ENCODE measurements at places on chromosomes 11 and 22.

DNA sequence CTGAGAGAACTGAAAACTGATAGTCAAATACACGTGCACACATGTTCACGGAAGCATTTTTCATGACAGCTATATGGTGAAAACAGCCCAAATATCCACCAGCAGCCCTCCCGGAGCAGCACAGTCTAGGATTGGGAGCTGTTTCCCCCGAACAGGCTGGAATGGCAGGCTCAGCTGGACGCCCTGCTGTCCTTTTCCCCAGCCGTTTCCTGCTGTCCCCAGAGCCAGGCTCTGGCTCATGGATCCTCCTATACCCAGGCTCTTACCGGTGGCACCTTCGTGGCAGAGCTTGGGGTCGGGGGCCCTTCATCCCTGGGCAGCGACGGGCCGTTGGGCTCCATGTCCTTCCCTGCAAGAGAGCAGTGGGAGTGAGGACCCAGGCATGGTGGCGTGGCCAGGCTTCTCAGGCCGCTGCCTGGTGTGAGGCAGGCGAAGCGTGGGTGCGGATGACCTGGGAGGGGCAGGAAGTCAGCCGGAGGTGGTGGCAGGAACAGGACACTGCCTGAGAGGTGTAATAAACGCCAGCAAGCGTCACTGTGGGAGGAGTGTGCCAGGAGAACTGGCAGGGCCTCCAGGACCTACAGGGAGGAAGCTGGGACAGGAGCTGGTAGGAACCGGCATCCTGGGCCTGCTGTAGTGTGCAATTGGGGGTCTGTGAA is 38.8 kb downstream of the OSBPL5 start:
- DNase-seq = no peak

DNA sequence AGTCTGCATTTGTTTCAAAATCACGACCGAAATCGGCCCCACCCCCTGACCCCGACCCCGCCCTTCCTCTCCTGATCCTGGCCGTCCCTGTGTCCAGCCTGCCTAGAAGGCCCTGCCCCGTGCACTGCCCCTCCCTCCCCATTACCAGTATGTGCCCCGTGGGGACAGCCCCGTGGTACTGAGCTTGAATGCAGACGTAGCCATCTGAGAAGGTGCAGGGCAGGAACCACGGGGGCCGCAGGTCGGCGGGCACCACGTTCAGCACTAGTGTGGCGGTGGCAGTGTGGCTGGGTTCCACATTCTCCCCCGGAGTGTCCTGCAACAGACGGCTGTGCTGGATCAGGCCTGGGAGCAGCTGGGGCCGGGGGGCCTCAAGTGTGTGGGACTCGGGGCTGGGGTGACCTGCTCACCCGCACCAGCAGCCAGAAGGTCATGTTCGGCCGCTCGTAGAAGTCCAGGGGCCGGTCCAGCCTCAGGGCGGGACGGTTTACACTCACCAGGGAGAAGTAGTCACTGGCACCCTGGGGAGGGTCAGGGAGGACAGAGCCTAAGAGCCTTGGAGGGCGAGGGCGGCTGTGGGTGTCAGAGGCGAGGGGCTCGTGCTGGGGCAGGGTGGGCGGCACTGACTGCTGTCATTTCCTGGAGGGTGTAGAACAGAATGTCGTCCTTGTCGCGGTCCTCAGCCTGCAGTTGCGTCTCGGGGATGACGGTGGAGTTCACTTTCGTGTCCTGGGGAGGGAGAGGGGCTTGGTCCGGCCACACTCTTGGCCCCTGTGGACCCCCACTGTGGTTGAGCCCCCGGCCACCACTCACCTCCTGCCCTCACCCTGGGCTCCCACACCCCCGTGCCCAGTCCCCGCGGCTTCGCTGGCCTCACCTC is 3.6 kb downstream of the CDHR5 start:
- no peak for DNase-seq

GRCh38 chr11:91147885-91148284 is 925.0 kb upstream of the CHORDC1 start:
- no peak for DNase-seq

- DNase-seq = no peak
Observed at GRCh38 chr11:70948398-70948797, 304.0 kb downstream of the SHANK2 start.

- DNase-seq = no peak
Observed at GRCh38 chr11:115104851-115105453, 399.3 kb downstream of the CADM1 start.

- no peak for DNase-seq
Observed at GRCh38 chr11:66046901-66047300, 2.1 kb downstream of the GAL3ST3 start.

- no peak for DNase-seq
Observed at GRCh38 chr11:1619449-1619848, 2.5 kb downstream of the KRTAP5-4 start.

- no peak for DNase-seq
Observed at GRCh38 chr11:109480251-109480650, 58.3 kb downstream of the C11orf87 start.

GRCh38 chr11:112814168-112814567 is 147.1 kb upstream of the NCAM1 start:
- no peak for DNase-seq

DNA sequence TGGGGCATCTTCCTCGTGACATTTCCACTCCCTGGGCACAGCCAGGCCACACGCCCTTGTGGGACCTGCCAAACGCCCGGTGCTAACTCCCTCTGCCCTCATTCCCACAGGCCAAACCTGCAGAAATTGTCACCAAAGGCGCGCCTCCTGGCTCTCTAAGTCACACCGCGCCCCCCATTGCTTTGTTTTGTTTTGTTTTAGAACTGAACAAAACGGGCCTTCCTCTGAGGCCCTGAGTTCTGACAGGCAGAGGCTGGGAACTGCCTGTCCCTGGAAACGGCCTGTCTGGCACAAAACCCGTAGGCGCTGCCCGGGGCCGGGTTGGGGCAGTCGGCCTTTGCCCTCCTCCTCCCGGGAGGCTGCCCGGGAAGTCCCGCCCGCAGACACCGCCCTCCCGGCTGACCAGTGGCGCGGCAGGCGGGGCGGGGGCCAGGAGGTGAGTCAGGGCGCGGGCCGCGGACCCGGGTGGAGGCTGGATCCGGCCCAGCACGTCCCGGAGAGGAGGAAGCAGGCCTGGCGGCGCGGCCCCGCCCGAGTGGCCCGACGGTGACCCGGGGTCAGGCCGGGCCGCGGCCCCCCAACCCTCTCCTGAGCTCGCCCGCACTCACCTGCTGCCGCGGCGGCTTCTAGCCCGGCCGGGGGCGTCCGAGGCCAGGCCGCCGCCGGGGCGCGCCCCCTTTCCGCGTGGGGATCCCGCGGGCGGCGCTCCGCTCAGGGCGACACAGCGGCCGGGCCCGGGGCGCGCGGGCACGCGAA is 465 bp downstream of the SUN2 start:
- peak; percentile 97 for DNase-seq

- DNase-seq = no peak
Observed at GRCh38 chr11:35015621-35016387, 99.4 kb downstream of the PDHX start.

GRCh38 chr11:32032478-32032877 is 58.4 kb upstream of the RCN1 start:
- DNase-seq = no peak

DNA sequence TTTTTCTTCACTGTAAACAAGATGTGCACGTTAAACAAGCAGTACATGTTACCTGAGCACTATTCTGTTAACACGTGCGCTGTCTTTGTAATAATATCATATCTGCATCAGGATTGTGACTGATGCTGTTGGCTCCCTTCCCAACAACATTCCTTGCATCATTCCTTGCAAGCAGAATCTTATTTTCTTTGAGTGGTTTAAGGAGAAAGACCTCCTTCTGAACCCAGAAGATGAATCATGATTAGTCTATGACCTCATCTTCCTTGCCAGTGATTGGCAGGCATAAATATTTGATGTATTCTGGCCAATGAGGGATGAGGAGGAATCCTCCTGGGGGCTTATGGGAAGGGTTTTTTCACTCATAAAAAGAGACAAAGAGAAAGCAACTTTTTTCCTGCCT is 46.2 kb downstream of the C11orf71 start:
- peak; percentile 51 for DNase-seq

DNA sequence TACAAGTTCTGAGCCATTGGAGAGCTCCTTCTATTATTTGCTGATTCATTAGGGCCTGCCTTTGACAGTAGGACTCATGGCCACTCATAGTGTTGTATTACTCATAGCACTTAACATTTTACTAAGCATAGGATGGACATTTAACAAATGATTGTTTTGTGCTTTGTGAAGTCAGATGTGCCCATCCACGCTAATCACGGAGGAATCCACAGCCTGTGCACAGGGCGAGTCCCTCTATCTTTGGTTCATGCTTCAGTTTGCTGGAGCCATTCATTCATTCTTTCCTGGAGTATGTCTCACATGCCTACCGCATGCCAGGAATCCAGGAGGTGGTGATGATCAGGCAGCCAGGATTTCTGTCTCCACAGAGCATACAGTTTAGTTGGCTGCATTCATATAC is 254.1 kb downstream of the NTM start:
- DNase-seq = peak; percentile 57

DNA sequence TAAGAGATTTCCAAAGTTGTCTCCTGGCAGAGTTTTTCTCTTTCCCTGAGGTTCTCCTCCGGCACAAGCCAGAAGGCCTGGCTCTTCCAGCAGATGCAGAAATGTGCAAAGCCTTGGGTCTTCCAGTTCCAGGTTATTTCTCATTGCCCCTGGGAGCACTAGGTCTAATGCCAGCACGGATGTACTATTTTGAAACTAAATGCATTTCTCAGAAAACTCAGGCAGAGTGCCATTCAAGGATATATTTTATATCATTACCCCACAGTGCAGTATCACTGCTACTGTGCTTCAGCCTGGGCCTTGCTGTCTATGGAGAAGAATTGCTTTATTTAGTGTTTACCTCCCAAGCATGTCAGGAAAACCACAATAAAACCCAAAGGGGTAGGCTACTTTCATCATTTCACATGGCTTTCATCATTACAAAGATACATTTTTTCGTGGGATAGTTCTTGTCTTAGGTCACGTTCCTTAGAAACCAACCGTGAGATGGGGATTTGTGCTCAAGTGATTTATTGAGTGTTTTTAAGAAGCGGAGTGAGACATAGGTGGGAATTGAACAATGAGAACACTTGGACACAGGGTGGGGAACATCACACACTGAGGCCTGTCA is 22.4 kb upstream of the FZD4 start:
- DNase-seq = no peak

- DNase-seq = no peak
Observed at GRCh38 chr11:117618302-117618981, 178.6 kb downstream of the DSCAML1 start.

DNA sequence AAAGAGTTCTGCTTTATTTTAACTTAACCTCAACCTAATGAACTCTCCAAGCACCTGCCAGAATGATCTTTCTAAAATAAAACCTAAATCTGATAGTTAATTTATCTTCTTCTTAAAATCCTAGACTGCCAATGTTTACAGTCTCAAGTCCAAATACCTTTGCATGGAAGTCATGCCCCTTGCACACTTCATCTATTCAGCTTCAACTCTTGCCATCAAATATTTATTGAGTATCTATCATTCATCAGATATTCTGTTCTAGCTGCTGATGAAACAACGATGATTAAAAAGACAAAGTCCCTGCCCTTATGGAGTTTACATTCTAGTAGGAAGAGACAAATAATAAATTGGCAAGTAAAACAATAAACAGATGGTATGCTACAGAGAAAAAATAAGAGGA is 101.7 kb downstream of the APOL5 start:
- no peak for DNase-seq

DNA sequence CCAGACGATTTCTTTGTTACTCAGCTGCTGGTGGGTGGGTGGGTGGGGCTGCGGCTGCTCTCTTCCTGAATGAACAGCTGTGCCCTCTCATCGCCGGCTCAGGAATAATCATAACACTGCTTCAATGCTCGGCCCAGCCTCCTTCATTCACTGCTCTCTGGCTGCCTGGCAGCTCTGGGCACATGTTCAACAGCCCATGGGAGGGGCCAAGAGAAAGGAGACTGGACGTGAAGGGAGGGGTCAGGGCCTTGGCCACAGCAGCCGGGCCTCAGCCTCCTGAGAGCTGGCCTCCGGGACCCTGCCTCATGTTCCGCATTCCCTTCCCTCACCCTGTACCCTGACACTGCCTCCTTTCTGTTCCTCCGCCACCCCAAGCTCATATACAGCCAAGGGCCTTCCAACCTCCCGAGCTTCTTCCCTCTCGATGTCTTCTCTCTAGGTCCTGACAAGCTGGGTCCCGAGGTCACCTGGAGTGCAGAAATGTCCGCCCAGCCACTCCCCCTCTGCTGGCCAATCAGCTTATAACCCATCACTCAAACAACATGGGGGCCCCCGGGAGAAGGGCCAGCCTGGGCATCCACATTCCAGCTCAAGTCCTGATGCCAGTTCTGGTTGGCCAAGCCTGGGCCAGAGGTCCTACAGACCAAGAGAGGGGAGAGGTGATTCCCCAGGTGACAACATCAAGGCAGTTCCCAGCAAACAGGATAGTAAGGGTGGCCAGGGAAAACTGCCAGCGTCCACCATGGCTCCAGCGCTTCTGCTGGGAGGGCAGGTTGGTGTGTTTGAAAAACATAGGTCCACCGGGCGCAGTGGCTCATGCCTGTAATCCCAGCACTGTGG is 3.2 kb upstream of the CSDC2 start:
- DNase-seq = peak; percentile 92

GRCh38 chr22:31748490-31748889 is 1.4 kb downstream of the PRR14L start:
- no peak for DNase-seq

- no peak for DNase-seq
Observed at GRCh38 chr22:44020981-44021380, 3.1 kb upstream of the PARVB start.

GRCh38 chr11:116794851-116795250 is 3.2 kb upstream of the APOA5 start:
- DNase-seq = no peak

- no peak for DNase-seq
Observed at GRCh38 chr11:115612046-115612730, 108.0 kb upstream of the CADM1 start.

DNA sequence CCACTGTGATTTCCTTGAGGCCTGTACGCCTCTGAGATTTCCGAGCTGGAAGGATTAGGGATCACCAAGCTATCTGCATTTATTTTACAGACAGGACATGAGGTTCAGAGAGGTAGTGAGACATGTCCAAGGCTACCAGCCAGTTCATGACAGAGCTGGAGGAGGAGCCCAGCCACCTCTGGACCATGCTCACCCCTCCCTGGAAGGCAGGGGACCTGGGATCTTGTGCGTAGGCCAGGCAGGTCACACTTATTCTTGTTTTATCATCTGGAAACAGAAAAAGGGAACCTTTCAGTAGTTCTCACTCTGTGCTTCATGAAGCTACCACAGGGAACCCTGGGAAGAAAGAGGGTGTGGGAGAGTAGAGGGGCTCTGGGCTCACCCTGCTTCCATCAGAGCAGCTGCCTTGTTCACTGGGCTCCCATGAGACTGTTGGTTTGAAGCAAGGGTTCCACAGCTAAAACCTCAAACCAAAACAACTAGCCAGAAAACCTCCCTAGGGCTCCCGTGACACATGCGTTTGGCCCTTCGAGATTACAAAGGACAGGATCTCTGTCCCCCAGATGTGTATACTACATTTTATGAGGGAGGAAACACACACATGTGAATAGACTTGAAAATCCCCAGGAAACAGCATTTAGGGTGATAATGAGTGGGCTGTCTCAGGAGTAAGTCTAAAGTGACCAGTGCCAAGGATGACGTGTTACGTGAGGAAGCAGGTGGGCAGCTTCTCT is 106.4 kb downstream of the DSCAML1 start:
- no peak for DNase-seq
